Activated gamma-delta T cell (primary cell): ENCODE measurements at places on chromosomes 6 and 20.

- DNase-seq = no peak
Measured at GRCh38 chr6:159099276-159099675, 54.5 kb upstream of the TAGAP start.

GRCh38 chr6:21826023-21826422, 232.5 kb downstream of the SOX4 start:
- no peak for DNase-seq

DNA sequence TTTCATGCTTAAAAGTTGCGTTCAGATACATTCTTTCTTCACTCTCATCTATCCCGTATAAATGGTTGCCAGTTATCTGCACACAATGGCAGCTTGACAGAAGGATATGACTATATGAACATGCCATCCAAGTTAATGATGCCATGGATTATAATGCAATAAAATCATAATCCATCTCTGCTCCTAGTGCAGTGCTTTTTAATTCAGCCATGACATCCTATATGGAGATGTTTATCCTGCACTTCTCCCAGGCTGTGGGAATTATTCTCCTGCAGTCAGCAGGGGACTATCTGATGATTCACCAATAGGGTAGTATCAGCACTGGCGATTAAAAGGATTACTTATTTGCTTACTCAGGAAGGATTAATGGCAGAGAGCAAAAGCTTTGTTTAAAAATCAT, 273.8 kb downstream of the SAMD5 start:
- DNase-seq = no peak

- DNase-seq = no peak
Measured at GRCh38 chr6:52389626-52390360, 27.8 kb downstream of the PAQR8 start.

GRCh38 chr6:131164506-131164905, 29.2 kb downstream of the AKAP7 start:
- DNase-seq = no peak

- DNase-seq = no peak
Measured at GRCh38 chr6:137845460-137845859, 21.6 kb upstream of the TNFAIP3 start.

GRCh38 chr6:13187692-13188091, 140.6 kb downstream of the TBC1D7 start:
- no peak for DNase-seq

DNA sequence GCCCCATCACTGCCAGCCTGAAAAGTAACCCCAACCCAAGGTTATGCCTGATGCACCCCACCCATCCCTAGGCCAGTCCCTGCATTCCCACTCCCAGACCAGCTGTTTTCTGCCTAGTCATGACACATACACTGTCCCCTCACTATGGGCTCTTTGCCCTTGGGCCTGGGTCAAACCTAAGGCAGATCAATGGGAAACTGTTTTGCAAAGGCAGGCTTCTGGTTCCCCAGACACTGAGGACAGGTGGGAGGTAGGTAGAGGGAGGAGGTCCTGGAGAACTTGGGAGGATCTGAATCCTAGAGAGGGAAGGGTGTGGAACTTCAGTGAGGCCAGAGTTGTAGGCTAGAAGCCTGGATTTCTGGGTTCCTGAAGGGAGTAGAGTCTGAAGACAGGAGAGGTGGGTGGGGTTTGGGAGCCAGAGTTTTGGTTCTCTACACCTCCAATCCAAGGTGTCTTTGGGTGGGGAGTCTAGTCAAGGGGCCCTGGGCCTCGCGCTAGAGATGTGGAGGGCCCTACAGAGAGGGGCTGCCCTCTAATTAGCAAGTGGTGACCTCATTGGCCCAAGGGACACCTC, 2.0 kb downstream of the CLIC1 start:
- DNase-seq = no peak

- no peak for DNase-seq
Measured at GRCh38 chr6:135095716-135096115, 41.1 kb upstream of the HBS1L start.

DNA sequence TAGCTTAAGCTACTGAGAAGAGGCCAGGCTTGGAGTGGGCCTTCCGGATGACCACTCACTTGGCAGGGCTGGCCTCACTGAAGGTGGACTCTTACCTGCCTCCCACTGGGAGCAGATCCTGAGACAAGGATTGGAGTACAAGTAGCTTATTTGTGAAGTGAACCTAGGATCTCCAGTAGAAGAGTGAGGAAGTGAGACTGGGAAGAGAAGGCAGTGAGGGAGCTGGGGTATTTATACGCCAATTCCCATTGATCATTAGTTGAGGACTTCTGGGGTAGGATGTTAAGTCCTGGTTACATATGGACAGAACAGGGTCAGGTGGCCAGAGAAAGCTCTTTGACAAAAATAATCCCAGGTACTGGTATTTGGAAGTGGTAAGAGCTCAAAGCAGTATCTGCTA, 32.3 kb upstream of the RNF24 start:
- DNase-seq = no peak

DNA sequence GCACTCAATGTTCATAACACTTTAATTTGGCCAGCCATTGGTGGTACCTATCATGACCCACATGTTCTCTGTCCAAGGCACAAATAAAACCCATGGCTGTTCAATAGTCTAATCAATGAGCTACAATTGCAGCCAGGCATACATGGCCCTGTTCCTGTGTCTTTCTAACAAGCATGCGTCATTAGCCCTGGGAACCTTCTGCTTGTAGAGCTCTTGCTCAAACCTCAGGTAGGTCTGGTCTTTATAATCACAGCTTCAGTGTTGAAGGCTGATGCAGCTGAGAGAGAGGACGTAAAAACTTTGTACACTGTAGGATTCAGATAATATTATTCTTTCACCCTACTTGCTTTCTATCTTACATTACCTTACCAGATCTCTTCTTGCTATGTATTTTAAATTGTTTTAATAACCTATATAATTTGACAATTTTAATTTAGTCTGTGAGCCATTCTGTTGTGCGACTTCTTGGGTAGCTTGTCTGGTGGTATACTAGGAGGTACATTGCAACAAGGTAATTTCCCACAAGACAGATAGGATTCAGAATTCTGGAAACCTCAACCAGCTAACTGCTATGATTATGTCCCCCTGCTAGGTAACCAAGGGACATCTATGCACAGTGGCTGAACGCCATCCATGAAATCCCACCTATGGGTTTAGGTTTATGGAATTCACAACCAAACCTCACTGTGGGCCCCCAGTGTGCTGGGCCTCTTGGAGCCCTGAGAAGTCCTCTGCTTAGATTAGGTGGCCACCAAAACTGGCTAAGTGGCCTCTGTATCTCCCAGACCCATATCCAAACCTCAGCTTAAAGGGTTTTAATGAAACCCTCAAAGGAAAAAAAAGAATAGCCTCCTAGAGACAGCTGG, 55.4 kb upstream of the RIPOR2 start:
- DNase-seq = no peak

GRCh38 chr20:51461306-51461705, 81.2 kb downstream of the NFATC2 start:
- DNase-seq = no peak

- DNase-seq = no peak
Measured at GRCh38 chr6:45555981-45556771, 178.4 kb upstream of the SUPT3H start.

DNA sequence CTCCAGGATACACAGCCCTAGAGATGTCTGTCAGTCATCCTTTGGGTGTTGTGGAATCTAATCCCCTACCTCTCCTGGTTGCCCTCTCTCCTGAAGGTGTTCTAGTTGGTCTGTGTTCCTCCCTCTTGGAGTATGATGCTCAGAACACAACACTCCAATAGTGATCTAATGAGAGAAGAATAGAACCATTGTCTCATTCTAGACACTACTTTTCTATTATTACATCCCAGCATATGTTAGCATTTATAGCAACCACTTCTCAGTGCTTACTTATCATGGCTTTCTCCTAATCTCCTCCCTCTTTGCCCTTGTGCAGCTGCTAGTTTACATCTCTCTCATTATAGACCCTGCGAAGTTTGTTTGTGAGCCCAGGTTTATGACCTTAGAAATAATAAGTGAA, 109.0 kb downstream of the UNC5CL start:
- no peak for DNase-seq

DNA sequence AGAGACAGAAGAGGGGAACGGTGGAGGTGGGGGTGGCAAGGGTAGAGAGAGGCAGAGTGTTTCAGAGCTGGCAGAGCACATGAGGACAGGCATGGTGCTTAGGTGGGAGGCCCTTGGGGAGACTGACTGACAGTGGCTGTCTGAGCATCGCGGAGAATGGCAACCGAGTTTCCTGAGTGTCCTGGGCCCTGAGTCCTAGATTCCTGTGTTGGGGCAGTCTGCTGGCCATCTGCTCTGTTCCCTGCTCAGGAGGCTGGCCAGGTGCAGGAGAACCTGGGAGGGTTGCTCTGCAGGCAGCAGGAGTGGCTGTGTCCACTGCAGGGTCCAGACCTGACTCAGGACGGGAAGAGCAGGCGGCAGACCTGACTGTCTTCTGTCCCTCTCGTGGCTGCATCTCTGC, 248.9 kb downstream of the LRFN2 start:
- no peak for DNase-seq

DNA sequence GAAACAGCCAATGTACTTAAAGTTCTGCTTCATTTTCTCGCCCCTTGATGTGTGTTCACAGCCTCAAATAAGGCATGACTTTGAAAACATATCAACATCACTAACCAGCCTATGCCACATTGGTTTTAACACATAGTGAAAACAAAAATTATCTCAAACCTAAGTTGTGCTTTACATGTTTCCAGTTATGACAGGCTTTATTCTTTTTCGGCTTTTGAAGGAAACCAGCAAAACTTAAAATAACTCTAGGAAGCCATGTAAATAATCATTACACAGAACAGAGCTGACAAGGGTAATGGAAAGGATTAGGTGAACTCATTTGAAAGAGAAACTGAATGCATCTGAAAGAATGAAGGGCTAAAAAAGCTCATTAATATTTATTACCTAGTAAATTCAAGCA, 42.1 kb downstream of the BMP5 start:
- DNase-seq = no peak
